ENCODE measurements at places on chromosomes 4 and X.

- H3K4me1 ChIP-seq, result peaks cover 45% of the 10 kb centered on the region
- no peak for DNase-seq
- peaks cover 22% of the 10 kb centered on the region for H3K27me3 ChIP-seq
- H3K27ac ChIP-seq, result no peak overlapping the region
- H3K36me3 ChIP-seq, result peaks cover 18% of the 10 kb centered on the region
- H3K4me3 ChIP-seq, result peak overlapping the region; percentile 88
Observed at GRCh38 chr4:83335701-83336100, 1.1 kb upstream of the HPSE start.

DNA sequence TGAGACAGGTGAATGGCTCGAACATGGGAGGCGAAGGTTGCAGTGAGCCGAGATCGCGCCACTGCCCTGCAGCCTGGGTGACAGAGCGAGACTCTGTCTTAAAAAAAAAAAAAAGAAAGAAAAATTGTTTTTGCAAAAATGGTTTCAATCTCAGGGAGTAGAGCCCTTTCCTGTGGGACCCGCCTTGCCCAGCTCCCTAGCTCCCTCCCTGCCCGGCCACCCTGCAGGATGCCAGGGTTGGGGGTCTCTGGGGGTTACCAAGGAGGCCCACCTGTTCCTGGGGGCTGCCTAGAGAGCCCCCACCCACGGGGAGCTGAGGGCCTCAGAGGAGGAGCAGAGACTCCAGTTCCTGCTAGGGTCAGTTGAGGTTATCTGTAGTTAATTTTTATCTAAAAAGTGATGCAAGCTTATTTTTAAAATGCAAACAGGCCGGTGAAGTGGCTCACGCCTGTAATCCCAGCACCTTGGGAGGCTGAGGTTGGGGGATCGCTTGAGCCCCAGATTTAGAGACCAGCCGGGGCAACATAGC is 18.7 kb upstream of the PLCXD1 start:
- no peak for DNase-seq
- H3K36me3 ChIP-seq, result no peaks in the 10 kb centered on the region
- H3K4me1 ChIP-seq, result no peaks in the 10 kb centered on the region

GRCh38 chrX:74500555-74500954 is 79.3 kb downstream of the SLC16A2 start:
- H3K36me3 ChIP-seq, result no peaks in the 10 kb centered on the region
- H3K4me1 ChIP-seq, result no peaks in the 10 kb centered on the region
- H3K27ac ChIP-seq, result no peak overlapping the region
- DNase-seq, result no peak

- no peak overlapping the region for H3K4me3 ChIP-seq
- no peaks in the 10 kb centered on the region for H3K36me3 ChIP-seq
- no peaks in the 10 kb centered on the region for H3K27me3 ChIP-seq
Observed at GRCh38 chr4:31548823-31549222, 828.7 kb downstream of the PCDH7 start.

DNA sequence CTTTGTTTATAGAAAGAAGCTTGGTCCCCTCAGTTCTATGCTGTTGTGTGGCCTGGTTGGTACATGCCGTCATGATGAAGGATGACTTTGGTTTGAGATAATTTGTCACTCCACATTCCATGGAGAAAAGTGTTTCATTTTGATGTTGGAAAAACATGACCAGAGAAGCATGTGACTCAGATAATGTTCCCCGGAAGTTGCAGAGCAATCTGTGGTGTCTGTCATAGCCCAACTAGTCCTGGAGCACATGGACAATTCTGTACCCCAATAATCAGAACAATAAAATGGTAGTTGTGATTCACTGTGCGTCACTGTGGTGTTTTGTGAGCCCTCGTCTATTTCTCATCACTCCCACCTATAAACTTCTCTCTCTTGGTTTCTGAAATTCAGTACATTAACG is 85.1 kb downstream of the PDK3 start:
- no peak overlapping the region for H3K4me3 ChIP-seq
- H3K36me3 ChIP-seq, result no peaks in the 10 kb centered on the region
- H3K4me1 ChIP-seq, result no peaks in the 10 kb centered on the region

DNA sequence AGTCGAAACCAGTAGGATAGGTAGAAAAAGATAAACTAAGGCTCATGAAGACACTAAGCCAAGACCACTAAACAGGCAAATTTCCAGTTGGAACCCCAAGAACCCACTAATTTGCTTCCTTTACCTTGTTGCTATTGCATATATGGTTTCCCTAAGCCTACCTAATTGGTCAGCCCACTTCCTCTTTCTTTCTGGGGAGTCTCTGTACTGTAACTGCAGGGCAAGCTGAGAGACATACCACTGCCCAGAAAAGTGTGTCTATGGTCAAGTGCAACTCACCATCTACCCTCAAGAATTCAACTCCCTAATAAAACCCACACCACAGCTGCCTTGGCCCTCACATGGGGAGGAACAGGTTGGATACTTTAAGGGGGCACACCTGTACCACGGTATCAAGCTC is 28.6 kb downstream of the IDS start:
- H3K4me3 ChIP-seq, result no peak overlapping the region
- DNase-seq, result no peak

DNA sequence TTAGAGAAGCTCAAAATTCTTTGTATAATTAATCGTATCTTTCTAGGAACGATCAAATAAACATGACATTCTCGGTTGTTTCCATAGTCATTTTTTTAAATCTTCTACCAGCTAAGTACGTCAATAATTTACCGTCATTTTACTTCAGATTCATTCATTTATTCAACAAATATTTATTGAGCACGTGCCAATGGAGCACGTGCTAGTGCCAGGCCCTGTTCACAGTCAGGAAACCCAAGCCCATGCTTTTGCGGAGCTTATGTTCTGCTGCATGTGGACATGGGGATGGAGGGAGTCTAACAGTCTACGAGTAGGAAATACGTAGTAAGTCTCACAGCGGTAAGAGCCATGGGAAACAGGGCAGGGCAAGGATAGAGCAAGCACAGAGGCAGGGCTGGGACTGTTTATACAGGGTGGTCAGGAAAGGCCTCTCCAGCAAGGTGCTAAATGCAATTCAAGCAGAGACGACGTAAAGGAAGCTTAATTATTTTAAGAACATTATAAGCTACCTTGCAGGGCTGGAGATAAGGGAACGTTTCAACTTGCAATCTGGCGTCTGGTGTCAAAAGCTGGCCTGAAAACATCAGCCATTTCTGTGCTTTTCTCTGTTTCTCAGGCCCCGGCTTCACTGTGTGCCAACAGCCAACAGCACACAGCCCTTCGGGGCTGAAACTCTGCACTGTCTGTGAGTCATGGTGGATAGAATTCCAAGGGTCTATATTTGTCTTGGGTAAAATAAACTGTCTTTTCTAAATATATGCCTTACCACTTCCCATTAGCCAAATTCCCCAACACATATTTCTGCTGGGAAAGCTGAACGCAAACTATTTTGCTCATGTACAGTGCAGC is 517.1 kb upstream of the ZFP42 start:
- no peak overlapping the region for H3K4me3 ChIP-seq
- no peaks in the 10 kb centered on the region for H3K36me3 ChIP-seq
- no peaks in the 10 kb centered on the region for H3K4me1 ChIP-seq
- DNase-seq, result no peak

DNA sequence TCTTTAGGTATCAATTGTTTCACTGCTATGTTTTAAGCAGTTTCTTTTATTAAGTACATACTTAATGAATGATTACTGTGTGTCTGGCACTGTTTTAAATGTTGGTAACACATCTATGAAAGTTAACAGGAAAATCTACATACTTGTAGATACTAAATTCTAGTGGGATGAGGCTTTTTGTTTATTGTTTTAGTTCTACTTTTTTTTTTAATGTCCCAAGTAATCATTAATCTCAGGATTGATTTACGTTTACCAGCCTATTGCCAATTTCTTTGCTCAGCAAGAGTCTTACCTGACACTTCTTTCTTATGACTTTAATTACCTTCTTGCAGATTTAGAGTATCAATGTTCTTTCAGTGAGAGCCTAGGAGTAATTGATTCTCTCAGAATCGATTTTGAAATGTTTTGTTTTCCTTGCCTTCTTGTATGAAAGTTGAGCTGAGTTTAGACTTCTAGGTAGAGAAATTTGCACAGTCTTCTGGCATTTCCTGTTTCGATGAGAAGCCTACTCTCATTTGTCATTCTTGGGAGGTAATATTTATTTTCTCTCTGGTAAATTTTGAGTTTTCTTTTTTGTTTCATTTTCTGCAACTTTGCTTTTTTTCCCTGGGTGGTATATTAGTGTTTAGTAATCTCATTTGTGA is 235.2 kb upstream of the ANKRD50 start:
- no peaks in the 10 kb centered on the region for H3K27me3 ChIP-seq
- no peak overlapping the region for H3K4me3 ChIP-seq
- no peak overlapping the region for H3K27ac ChIP-seq
- no peaks in the 10 kb centered on the region for H3K4me1 ChIP-seq
- DNase-seq, result no peak

- H3K27ac ChIP-seq, result no peak overlapping the region
- peaks cover 2% of the 10 kb centered on the region for H3K4me1 ChIP-seq
- no peaks in the 10 kb centered on the region for H3K27me3 ChIP-seq
- no peak overlapping the region for H3K4me3 ChIP-seq
Observed at GRCh38 chrX:9195199-9195880, 161.4 kb upstream of the FAM9B start.

DNA sequence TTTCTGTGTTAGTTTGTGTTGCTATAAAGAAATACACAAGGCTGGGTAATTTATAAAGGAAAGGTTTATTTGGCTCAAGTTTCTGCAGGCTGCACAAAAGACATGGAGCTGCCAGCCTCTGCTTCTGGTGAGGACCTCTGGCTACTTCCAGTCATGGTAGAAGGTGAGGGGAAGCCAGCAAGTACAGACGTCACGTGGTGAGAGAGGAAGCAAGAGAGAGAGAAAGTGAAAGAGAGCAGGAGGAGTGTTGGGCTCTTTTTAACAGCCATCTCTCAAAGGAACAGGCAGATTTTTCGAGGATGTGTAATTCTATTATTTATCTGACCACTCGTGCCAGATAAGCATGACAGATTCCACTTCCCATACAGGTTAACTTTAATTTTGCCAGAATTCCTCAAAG is 1199.1 kb downstream of the ADGRL3 start:
- H3K27ac ChIP-seq, result no peak overlapping the region
- no peaks in the 10 kb centered on the region for H3K4me1 ChIP-seq
- no peaks in the 10 kb centered on the region for H3K36me3 ChIP-seq
- no peaks in the 10 kb centered on the region for H3K27me3 ChIP-seq
- DNase-seq, result no peak

- no peaks in the 10 kb centered on the region for H3K4me1 ChIP-seq
- H3K36me3 ChIP-seq, result no peaks in the 10 kb centered on the region
- DNase-seq, result no peak
- no peak overlapping the region for H3K27ac ChIP-seq
- H3K4me3 ChIP-seq, result no peak overlapping the region
Observed at GRCh38 chr4:149370002-149370401, 445.6 kb downstream of the IQCM start.

DNA sequence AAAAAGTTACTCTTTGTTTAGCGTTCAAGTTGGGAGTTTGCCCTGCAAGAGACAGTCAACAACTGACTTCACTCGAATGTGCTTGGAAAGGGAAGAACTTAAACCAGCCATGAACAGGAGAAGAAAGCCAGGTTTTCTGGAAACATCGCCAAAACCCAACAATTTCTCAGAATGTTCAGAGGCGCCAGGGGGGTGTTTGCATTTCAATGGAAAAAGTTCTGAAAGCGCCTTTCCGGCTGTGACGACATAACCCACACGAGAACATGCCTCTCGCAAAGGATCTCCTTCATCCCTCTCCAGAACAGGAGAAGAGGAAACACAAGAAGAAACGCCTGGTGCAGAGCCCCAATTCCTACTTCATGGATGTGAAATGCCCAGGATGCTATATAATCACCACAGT is 78.1 kb upstream of the ADGRA3 start:
- H3K4me3 ChIP-seq, result no peak overlapping the region
- no peaks in the 10 kb centered on the region for H3K36me3 ChIP-seq
- no peaks in the 10 kb centered on the region for H3K4me1 ChIP-seq

- H3K27me3 ChIP-seq, result peaks cover 8% of the 10 kb centered on the region
- DNase-seq, result no peak
- no peak overlapping the region for H3K27ac ChIP-seq
- H3K4me3 ChIP-seq, result no peak overlapping the region
- peaks cover 10% of the 10 kb centered on the region for H3K4me1 ChIP-seq
Observed at GRCh38 chr4:80538276-80538926, 202.9 kb downstream of the CFAP299 start.

DNA sequence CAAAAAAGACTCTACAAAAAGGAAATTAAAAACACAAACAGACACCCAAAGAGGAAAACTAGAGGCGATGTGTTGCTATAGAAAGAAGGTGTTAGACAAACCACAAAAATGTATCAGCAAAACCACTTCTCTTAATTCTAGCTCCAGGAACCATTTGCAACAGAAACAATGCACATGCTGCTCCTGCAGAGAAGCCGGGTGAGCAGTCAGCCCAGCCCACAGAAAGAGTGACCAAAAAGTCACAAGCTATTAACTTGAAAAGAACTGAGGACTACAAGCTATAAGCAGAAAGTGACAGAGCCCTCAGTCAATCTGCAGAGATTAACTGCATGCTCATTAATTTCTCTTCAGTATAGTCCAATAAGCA is 96.2 kb upstream of the KLHL13 start:
- no peaks in the 10 kb centered on the region for H3K36me3 ChIP-seq
- H3K27ac ChIP-seq, result no peak overlapping the region
- H3K27me3 ChIP-seq, result peaks cover 2% of the 10 kb centered on the region
- peaks cover 8% of the 10 kb centered on the region for H3K4me1 ChIP-seq
- no peak overlapping the region for H3K4me3 ChIP-seq

DNA sequence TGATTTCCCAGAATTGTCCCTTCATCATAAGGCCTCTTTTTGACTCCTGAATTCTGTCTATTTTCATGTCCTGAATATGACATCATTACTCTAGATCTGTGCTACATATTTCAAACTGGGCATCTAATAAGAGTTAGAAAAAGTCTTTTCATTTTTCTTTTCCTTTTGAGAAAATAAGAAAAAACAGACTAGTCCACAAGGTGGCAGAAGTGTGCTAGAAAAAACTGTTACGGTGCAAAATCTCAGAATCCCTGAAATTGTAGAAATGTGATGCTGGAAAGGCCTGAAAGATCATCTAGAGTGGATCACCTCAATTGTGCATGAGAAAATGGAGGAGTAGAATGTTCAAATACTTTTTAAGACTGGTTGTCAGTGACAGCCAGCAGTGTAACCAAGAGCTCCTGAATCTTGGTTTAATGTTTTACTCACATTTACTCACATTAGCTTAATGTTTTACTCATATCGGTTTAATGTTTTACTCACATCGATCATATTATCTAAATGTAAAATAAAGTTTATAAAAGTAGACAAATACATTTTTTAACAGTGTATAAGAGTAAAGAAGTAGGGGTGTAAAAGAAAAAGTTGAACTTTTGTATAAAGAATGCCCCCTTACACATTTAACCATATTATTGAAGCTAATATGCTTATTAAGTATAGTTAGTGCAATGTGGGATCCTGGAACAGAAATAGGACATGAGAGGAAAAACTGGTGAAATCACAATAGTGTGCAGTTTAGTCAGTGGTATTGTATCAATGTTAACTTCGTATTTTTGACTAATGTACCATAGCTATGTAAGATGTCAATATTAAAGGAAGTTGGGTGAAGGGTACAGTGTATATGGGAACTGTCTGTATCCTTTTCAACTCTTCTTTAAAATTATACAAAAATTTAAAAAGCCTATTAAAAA is 15.2 kb downstream of the ASB11 start:
- H3K27me3 ChIP-seq, result no peaks in the 10 kb centered on the region
- H3K27ac ChIP-seq, result no peak overlapping the region
- peaks cover 19% of the 10 kb centered on the region for H3K4me1 ChIP-seq
- no peaks in the 10 kb centered on the region for H3K36me3 ChIP-seq

GRCh38 chrX:100995469-100995868 is 26.0 kb downstream of the ARL13A start:
- H3K36me3 ChIP-seq, result peaks cover 5% of the 10 kb centered on the region
- H3K27ac ChIP-seq, result no peak overlapping the region
- H3K4me3 ChIP-seq, result no peak overlapping the region
- H3K27me3 ChIP-seq, result no peaks in the 10 kb centered on the region

Measured in activated CD4-positive, alpha-beta T cell treated with anti-CD3 and anti-CD28 coated beads, Interleukin-2, amount 10 ng/mL, durations not matched to agents 7 days and 5 days (primary cell).